SHP77 treated with DMSO at 0.1 percent for 48 hours (cell line): ENCODE measurements at places on chromosomes 13 and 19.

- no peak for DNase-seq
Measured at GRCh38 chr13:43363156-43363953, 340.0 kb downstream of the DNAJC15 start.

GRCh38 chr13:113930671-113931637, 42.9 kb downstream of the C13orf46 start:
- no peak for DNase-seq

GRCh38 chr13:25085125-25085742, 10.7 kb upstream of the PABPC3 start:
- DNase-seq = no peak

- peak; percentile 58 for DNase-seq
Measured at GRCh38 chr19:15640294-15640903, at the start of gene CYP4F3. TSS of gene CYP4F3 (plus strand) at chr19:15640897. CDS start at chr19:15641416, 519 bp downstream.

DNA sequence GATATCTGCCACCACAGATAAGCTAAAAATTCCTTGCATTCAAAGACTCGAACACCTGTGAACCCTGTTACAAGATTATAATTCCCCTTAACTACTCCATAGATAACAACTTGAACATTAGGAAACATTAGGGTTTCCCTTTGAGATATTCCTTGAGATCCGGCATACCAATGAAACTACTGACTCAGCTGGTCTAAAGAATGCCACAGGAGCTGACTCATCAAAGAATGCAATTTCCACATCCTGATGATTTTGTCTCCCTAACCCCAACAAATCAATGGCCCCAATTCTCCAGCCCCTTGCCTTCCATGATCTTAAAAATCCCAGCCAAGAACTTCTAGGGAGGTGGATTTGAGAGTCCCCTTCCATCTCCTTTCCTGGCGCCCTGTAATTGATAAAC, 35.6 kb upstream of the ZNF599 start:
- no peak for DNase-seq

DNA sequence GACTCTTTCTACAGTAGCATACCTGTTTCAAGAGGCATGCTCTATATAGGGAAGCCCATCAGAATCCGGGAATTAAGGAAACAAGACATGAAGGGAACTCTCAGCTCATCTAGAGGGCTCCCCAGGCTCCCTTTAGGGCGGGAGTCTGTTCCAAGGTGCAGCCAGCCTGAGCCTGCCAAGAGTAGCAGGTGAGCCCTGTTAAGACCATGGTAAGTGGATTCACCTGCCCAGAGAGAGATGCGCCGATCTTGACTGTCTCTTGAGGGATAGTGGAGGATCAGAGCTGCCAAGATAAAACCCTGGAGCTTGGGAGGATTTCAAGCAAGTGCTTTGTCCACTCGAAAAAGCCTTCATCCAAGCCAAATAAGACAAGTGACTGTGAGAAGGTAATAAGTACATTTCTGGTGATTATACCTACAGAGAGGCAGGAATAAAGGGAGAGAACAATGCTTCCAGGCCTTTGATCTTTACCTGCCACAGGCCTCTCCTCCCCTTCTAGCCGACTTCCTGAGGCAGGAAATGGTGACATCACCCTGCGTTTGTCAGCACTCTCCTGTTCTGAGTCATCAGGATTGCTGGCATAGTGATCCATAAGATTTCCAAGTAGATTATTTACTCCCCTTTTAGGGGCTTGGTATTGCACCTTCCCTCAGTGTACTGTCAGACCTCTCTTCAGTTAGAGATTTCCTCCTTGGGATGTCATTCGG, 31.5 kb downstream of the KLF5 start:
- DNase-seq = peak; percentile 7

GRCh38 chr13:51003642-51004041, 94.1 kb downstream of the RNASEH2B start:
- no peak for DNase-seq

DNA sequence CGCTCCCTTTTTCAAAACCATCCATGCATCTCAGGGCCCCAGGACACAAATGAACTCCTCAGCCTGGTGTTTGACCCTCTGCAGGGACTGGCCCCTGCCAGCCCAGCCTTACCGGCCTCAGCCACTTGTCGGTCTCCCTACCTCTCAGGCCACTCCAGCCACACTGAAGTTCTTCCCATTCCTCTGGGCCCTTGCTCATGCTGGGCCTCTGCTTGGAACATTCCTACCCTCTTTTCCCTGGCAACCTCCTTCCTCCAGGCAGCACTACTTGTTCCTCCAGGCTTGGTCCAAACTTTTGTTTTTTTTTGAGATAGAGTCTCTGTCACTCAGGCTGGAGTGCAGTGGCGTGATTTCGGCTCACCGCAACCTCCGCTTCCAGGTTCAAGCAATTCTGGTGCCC, 7.6 kb upstream of the EGLN2 start:
- no peak for DNase-seq
